Stimulated activated CD4-positive, alpha-beta T cell treated with anti-CD3 and anti-CD28 coated beads, Interleukin-1b, Interleukin-23, amount 100 ng/mL, for 1 hour (primary cell): ENCODE measurements at places on chromosomes 5 and 9.

DNA sequence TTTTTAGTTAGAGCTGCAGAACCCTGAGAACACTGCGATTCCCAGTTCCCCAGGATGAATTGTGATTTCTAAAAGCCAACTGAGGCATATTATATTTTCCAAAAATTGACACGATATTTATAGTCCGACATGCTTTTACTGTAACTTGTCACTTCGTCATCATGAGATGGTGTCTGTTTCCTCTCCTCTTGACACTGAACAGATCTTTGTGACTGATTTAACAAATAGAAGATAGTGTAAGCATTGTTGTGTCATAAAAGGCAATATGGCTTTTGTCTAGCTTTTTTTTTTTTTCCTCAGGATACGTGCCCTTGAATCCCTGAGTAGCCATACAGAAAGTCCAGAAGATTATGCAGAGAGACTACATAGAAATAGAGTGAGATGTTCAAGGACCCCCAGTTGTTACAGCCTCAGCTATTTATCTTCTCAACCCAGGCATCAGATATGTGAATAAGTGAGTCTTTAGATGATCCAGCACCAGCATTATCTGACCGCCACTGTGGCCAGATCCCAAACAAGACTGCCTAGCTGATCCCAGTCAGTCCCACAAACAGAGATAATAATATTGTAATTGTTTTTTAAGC, 27.8 kb upstream of the CCL21 start:
- DNase-seq = no peak

DNA sequence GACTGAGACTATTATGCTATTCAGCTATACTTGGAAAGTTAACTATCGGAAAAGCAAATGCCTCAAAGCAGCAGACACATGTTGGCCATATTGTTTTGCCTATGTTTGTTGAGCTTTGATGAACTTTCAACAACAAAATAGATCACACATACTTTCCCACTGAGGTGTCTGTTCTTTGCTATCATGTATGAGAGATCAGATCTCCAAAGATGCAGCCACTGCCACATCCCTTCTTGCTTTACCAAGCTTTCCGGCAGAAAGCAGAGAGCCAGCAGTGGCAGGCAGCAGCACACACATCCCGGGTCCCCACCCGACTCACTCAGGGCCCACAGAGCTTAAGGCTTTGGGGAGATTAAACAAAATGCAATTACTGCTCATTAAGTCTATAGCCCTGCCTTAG, 18.8 kb downstream of the ZBTB5 start:
- no peak for DNase-seq

- no peak for DNase-seq
Measured at GRCh38 chr5:94480486-94480885, 137.9 kb downstream of the KIAA0825 start.

DNA sequence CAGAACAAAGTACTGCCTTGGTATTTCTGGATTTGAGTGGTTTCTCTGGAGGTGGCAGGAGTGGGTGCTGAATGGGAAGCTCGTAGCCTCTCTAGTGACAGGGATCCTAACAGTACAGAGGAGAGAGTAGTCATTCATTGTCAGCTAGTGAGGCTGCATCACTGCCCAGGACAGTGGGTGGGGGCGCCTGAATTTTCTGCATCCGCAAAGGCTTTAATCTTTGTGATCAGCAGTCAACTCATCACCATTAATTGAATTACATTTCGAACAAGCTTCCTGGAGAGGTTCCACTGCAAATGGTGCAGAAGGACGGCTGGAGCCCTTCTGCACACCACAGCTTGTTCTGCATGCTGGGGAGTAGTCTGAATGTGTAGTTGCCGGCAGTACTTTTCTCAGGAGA, 77.5 kb downstream of the HSPA4 start:
- no peak for DNase-seq

DNA sequence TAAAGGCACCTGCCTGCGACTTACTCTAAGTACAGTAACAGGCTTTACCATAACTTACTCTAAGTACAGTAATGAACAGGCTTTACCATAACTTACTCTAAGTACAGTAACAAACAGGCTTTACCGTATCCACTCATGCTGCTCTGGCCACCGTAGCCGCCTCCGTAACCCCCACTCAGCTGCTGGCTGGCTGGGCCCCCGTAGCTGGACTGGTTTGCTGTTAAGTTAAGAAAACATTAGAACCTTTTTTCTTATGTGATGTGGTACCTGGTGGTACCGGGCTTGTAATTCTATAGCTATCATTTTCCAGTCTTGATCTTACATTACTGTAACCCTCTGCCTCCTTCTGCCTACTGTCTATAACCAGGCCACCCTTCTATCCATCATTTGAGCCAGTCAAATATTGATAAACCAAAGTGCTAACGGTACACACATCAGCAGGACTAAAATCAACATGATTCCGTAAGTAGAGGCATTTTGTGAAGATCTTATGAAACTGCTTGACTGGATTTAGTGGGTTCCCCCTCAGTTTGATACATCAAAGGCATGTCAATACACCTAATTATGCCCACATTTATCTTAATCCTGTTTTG, 7.4 kb downstream of the HNRNPH1 start:
- DNase-seq = no peak

DNA sequence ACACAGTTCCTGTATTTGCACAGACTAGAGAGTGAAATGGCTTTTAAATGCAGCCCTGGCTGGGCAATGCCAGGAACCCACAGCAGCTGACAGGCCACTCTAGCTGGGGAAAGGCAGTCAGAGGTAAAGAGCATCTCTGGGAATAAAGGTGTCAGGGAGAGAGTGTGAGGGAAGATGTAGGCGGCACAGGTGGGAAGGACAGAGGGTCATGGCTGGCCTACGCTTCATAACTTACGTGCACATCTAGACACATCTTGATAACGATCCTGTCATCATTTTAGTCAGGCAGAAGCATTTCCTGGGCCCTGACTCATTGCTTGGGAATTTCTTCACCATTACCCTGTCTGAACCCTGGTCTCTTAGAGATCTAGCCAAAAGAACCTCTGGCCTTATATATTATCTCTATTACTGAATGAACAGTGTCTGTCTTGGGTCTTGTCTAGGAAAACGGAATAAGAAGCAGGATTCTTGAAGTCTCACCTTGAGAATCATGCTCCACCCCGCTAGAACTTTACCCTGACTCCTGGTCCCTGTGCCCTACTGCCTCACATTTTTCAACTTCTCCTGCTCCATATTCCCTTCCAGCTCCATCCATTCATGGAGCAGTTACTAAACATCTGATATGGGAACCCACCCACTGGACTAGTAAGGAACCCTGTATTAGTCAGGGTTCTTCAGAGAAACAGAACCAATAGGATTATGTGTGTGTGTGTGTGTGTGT, 106.4 kb upstream of the ELL2 start:
- no peak for DNase-seq

DNA sequence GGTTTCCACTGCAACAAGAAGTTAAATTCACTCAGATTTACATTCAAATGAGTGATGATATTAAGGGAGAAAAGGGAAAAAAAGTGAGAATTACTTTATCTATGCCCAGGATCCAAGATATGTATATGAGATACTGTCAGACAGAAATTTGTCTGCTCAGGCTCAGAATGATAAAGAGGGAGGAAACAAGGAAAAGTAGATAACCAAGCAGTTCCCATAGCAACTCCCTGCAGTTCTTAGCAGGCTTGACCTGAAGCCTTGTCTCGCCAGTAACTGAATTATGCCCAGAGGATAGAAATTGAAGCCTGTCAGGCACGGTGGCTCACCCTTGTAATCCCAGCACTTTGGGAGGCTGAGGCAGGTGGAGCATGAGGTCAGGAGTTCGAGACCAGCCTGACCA, 304.4 kb downstream of the TLE1 start:
- no peak for DNase-seq
